DMS79 treated with DMSO at 0.1 percent for 48 hours (cell line): ENCODE measurements at places on chromosomes 5 and 9.

DNA sequence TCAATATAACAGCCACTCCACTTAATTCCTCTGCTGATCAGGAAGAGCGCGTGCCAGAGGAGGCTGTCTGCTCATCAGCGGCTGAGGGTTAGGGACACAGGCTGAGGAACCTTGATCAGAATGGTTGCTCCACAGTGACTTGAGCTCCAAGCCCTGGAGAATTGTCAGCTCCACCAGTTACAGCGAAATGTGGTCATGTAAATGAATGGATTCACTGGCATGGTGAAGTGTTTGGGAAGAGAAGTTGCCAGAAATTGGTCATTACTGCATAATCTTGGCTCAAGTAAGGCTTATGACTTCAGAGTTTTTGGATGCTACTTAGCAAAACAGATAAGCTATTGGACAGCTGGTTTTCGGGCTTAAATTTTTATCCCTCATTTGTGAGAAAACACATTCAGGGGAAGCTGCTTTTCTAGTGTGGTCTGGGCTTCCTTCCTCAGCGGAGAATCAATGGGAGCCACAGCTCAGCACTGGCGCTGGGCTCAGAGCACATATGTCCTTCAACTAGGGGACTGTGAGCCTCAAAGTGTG lies 65.0 kb downstream of the PRRT1B start:
- no peak for DNase-seq

- no peak for DNase-seq
Measured at GRCh38 chr9:91485006-91485405, 61.4 kb upstream of the NFIL3 start.

- no peak for DNase-seq
Measured at GRCh38 chr5:150945947-150946346, 41.2 kb upstream of the ZNF300 start.

- DNase-seq, result no peak
Measured at GRCh38 chr9:126456441-126457174, 130.0 kb downstream of the MVB12B start.

- no peak for DNase-seq
Measured at GRCh38 chr9:116685166-116685565, 1.9 kb upstream of the TRIM32 start.

- no peak for DNase-seq
Measured at GRCh38 chr5:32308946-32309345, 3.8 kb downstream of the MTMR12 start.

- no peak for DNase-seq
Measured at GRCh38 chr9:107681988-107682387, 192.4 kb upstream of the KLF4 start.

DNA sequence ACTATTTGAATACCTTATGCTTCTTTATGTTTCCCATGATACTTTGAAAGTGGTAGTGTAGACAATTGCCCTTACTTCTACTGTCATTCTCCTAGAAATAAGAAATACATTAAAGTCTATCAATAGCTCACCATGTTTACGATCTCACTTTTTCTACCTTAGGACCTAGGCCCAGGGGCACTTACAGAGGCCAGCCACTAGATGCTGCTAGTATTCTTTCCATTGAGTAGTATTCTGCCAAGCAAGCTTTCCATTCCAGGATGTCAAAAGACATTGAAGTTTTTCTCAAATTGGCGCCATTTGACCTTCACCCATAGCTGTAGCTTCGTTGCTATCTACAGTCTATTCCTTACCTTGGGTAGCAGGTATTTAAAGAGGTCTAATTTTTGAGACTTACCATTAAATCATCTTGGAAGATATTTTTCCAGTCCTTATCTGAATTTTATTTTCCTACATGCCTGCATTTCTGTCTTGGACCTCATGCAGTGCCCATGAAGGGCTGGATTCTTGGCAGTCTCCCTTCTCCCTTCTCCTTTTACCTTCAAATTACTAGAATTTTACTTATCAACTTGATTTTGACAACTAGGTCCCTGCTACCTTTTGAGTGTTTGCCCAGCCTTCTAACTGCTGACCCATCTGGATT lies 246.0 kb upstream of the NUDT12 start:
- DNase-seq, result no peak

DNA sequence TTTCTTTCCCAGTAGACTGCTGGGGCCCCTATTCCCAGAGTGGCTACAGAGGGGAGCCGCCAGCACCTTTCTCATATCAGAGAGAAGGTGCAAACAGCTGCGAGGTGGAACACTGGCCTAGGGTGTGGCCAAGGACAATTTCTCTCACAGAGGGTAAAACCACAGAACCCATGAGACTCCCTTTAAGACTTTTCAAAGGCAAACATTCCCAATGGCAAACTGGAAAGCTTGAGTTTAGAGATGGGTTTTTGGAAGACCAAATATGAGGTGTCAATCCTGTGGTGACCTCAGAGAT lies 335.1 kb upstream of the PIK3R1 start:
- DNase-seq, result no peak

- no peak for DNase-seq
Measured at GRCh38 chr9:133691191-133691590, 47.0 kb downstream of the SARDH start.

DNA sequence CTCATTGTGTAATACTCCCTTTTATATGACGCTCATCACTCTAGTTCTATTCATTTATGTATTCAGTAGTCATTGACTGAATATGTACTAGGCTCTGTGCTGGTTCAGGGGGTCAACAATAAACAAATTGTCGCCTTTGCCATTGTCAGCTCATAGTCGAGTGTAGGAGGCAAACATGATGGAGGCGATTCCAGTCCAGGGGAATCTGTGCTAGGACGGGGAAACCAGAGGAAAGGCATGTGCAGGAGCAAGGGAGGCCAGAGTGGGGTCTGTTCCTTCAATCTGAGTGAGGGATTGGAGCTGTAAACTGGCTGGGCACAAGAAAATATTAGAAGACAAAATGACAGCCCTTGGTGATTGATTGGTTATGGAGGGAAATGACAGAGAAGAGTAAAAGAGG lies 83.9 kb downstream of the ANGPTL2 start:
- DNase-seq, result no peak

DNA sequence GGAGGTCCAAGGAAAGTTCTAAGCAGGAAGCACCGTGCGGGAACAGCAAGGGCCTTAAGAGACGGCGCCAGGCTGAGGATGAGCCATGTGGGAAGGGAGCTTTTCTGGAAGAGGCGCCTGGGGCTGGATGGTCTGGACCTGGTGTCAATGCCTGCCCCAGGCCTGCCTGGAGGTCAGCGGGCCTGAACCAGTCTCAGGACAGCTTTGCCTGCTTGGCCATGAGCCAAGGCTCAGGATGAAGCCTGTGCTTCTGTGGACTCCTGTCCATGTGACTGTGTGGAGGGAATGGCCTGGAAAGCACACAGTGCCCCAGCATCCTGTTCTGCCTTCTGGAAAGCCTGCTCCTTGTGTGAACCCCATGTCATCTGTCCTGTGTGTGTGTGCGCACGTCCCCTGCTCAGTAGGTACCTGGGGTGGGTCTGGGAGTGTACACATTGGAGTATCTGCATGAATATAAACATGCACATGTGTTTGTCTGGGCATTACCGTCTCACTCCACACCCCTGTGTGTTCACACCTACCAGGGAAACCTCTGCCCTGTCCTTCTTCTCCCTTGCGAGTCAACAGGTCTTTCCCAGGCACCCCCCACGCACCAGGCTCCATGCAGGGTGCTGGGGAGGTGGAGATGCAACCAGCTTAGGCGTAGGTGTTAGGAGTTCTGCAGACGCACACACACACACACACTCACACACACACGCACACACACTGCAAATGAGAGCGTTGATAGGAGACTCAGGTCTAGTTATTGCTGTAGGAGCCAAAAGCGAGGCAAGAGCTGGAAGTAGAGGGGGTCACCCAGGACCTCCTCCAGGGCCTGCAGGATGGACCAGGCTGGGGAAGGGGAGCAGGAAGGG lies 24.8 kb downstream of the DAB2IP start:
- no peak for DNase-seq

DNA sequence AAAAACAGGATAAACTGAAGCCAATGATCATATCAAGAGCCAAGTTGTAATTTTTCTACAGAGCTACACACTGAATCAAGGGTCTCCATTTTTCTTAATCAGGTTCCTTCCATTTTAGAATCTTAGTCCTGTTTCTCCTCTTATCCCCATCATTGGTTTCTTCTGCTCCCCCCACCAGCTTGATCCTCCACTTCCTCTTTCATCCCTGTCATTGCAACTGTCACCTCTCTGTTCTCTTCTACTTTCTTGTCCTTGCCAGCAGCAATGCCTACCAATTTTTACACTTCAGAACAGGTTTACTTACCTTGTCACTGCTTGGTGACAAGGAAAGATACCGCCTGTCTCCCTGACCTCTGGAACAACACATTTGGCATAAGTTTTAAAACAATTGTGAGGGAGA lies 97.3 kb downstream of the CFAP90 start:
- DNase-seq, result no peak
